ENCODE measurements at places on chromosomes 2 and 18.

DNA sequence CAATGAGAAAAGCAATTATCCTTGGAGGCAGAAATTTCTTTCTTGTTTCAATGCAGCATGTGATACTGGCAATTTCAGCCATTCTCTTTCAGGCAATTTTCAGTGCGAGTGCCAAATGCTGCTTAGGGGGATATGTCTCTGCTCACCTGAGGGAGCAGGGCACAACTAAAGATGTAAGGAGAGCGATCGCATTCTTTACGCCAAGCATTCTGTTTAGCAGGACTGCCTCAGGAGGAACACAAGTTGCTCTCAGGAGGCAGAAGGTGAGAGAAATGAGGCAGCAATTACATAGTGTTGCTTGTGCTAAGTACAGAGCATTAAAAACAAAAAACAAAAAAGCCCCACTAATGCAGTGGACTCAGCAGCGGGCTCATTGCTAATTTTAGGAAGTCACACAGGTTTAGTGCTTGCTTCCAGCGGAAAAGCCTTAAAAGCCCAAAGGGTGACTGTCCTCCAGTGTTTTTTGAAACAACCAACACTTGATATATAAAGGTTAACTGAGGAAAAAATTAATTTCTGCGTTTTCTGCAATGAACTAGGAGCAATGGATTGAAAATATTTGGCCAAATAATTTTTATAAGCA is 116.9 kb downstream of the METTL8 start:
- DNase-seq = no peak

GRCh38 chr18:11167778-11168177 is 18.4 kb upstream of the PIEZO2 start:
- DNase-seq = no peak

- DNase-seq = no peak
Measured at GRCh38 chr2:27652790-27653189, 10.6 kb downstream of the SUPT7L start.

DNA sequence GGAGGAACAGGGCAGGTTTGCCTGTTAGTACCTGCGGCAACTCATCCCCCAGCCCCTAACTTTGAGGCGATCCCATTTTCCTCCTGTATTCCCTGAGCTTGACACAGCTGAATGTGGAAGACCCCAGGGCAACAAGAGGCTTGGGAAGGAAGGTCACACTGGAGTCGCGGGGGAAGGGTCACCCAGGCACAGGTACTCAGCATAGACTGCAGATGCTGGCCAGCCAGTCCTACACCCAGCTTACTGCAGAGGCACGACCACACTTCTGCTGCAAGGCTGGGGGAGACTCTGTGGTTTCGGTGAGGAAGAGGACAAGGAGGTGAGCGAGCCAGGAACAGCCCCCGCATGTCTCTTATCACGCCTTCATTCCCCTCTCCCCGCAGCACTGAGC is 91.5 kb downstream of the MALT1 start:
- DNase-seq = no peak

- DNase-seq = no peak
Measured at GRCh38 chr2:70280242-70280798, 13.2 kb downstream of the SNRPG start.

- no peak for DNase-seq
Measured at GRCh38 chr2:20994130-20994529, 49.7 kb downstream of the APOB start.

DNA sequence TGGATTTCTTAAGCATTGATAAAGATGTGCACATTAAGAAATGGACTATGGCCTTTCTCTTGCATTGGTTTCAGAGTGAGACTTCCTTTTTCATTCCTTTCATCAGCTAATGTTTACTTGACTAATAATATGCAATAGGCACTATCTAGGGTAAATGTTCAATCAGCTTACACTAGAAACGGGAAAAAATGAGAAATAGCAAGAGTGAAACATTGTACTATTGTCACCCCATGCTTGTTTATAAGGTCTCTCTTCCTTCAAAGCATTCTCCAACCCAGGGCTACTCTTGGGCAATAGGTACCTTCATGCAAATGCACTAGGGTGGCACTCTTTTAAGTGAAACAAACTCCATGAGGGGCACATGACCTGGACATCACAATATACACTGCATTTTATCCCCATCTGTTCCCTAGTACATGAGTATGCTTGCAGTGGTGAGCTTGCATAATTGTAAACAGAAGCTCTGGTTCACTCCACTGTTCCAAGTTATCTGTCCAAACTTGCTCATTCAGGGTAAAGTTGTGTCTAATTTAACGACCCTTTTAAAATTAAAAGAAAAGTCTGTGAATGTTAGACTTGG is 402.3 kb downstream of the ERBB4 start:
- no peak for DNase-seq

DNA sequence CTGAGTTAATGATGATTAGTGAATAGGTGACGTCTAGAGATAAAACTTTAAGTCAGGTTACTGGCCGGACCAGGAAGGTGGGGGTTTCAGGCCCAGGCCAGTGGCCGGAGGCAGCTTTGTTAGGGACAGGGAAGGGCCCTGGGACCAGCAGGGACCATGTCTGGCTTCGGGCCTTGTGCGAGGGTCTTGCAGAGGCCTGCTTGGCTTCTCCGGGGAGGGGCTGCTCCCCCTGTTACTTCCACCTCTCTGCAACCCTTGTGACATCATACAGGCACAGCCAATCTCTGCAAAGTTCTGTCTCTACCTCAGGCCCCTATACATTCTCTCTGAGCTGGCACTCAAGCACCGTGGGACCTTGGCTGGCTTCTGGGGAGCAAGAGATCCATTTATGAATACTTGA is at the start of gene ALLC:
TSS of gene ALLC (plus strand) at position 320 of the 400 bp plus-strand sequence. CDS start 12,958 bp downstream, outside the sequence.
- DNase-seq = no peak

GRCh38 chr2:95061601-95062183 is 36.2 kb downstream of the MAL start:
- no peak for DNase-seq

GRCh38 chr2:24015562-24016375 is 5.9 kb downstream of the MFSD2B start:
- DNase-seq = no peak

- DNase-seq = peak; percentile 13
Measured at GRCh38 chr18:33584548-33585430, 6.8 kb downstream of the ASXL3 start.

DNA sequence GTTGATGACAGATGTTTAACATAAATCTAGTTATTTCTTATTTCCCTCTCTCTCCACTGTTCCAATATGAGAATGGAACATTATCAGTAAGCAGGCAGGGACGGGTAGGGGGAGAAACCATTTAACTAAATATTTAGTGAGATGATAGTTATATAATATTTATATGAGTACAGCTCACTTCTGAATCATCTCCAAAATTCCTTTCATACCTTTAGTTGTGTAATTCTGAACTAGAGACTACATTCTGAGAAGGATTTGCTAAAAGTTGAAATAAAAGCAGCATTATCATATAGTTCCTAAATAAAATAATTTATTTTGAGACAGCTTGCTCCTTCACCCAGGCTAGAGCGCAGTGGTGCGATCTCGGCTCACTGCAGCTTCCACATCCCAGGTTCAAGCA is 41.4 kb downstream of the B4GALT6 start:
- DNase-seq = no peak

- DNase-seq = no peak
Measured at GRCh38 chr2:117760916-117761315, 53.6 kb upstream of the DDX18 start.

DNA sequence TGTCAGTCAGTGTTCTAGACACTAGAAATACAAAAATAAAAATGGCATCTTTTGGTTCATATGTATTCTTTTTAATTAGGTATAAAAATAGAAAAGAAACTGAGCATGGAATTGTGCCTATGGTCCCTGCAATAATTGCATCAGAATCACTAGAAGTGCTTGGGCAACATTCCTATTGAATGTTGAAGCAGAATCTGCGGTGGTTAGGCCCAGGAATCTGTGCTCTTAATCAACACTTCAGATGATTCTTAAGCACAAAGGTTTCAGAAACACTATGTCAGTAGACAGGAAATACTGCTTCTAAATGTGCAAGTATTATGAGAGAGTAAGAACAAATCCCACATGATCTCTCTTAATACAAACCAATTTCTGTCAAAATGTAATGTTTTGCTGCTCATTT is 20.3 kb upstream of the RBBP8 start:
- no peak for DNase-seq

GRCh38 chr2:119233326-119234020 is 9.8 kb downstream of the STEAP3 start:
- DNase-seq = no peak

DNA sequence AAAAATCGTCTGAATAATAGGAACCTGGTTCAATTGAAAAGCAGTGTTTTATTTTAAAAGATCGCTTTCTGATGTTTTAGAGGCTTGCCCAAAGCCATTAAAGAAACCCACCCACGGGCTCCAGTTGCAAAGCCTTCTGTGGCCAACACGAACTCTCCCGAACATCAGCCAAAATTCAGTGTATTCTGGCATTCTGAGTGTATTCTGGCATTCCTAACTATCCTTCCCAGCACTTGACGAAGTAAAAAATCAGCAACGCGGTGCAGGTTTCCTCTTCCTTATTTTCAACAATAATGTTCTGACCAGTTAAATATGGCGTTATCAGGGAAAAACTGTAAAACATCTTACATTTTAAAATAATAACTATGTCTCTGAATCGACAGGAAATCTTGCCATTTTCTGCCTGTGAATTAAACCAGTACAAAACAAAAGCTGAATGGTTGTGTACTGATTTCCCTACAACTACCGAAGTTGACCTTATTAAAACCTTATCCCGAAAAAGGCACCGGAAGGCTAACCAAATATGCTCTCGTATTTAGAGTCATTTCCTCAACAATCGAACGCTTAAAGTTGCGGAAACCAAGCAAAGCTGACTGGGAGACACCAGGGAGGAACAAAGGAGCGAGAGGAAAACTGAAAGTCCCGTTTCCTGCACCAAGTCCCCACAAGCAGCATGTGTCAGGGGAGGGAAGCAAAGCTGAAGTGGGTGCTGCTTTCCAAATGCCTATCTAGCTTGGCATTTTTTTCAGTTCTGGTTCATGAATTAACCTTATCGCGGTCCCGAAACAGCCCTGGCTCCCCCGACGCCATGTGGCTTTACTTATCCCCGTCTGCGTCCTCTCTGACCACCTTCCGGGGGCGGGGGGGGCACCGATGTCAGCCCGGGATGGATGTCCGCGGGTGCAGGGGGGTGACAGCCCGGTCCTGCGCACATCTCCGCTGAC is 44.3 kb downstream of the ZNF516 start:
- no peak for DNase-seq

- no peak for DNase-seq
Measured at GRCh38 chr18:56995579-56996188, 151.2 kb upstream of the BOD1L2 start.

- DNase-seq = no peak
Measured at GRCh38 chr18:36572135-36572856, 256.5 kb downstream of the TPGS2 start.

DNA sequence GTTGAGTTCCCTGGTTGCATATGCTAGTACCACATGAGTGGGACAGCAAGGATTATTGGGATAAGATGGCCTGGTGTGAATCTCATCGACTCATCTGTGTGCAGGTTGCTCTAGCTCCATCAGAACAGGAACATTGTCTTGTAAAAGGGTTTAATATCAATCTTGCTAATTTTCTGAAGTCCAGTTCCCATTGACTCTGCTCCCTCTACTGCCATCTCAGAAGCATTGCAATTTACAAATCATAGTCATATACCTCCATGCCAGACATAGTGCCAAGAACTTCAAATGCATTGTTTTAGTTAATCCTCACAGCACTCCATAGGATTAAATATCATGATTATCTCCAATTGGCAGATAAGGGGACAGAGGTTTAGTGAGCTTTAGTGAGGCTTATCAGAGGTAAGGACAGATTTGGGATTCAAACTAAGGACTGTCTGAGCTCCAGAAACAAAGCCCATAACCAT is 4.8 kb upstream of the STAT4 start:
- no peak for DNase-seq

DNA sequence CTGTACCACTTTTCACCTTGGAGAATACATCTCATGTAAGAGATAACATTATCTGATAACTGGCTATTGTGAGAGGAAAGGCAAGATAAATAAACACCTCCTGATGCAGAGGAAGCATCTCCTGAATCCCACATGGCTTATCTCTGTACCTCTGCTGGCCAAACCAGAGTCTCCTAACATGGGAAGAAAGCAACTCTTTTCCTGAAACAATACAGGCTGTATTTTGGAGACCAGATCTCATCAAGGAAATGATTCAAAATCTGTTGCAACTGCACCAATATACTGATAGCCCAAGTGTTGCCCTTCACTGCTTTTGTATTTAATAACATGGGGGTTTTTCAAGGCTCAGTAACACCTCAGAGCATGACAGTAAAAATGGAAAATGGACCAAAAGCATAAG is 106.9 kb downstream of the MREG start:
- no peak for DNase-seq

GRCh38 chr2:132392221-132392620 is 24.4 kb upstream of the GPR39 start:
- DNase-seq = no peak

All from occipital lobe (tissue), 3 donors.